HT-29 (cell line): ENCODE measurements at places on chromosomes 11 and 22.

DNA sequence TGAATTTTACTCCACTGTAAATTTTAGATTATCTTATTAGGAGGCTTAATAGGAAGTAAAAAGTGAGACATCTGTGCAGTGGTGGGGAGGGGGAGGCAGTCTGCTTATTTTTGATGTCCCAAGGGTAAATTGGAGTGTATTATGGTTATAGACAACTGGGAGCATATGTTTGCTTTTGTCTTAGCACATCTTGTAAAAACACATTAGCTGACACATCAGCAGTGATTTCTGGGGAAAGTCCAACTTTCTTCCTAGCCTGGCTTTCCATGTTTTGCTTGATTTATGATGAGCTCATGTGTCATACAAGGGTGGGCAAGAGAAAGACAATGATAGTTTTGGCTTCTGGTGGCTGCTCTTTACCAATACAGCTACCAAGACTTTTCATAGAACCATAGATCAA lies 4.0 kb downstream of the ANO3 start:
- DNase-seq: peak; percentile 60

DNA sequence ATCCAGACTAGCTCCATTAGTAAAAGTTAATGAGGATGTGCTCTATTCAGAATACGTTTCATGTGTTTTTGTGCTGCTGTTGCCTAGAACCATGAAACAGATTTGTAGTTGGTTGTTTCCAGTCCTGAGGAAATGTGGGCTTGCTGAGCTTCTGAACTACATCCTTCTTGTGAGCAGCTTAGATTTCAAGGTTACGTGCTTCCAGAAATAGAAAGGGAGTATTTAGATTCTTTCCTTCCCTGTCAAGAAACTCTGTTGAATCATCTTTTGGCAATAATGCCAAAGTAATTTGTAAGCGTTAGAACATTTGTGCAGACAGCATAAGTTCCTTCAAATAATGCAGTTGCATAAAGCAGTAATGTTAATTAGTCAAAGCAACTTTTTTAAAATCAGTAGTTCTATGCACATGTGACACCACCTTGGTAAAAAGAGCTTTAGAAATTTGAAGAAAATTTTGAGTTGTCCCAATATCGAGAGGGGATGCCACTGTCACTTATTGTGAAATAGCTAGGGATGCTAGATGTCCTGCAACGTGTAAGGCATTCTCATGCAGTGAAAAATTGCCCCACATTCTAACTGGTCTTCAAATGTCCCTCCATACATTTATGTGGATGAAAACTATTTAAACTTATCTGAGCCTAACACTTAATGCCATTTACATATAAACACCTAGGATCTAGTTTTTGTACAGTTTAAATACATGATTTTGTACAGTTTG lies 169.6 kb downstream of the ETS1 start:
- DNase-seq: no peak

- no peak for DNase-seq
These were observed 20.8 kb downstream of the XRCC6 start for GRCh38 chr22:41641854-41642253.

- DNase-seq: no peak
These were observed 80.8 kb downstream of the HORMAD2 start for GRCh38 chr22:30161051-30161469.

GRCh38 chr11:24239930-24240329 lies 256.9 kb upstream of the LUZP2 start:
- DNase-seq: no peak

DNA sequence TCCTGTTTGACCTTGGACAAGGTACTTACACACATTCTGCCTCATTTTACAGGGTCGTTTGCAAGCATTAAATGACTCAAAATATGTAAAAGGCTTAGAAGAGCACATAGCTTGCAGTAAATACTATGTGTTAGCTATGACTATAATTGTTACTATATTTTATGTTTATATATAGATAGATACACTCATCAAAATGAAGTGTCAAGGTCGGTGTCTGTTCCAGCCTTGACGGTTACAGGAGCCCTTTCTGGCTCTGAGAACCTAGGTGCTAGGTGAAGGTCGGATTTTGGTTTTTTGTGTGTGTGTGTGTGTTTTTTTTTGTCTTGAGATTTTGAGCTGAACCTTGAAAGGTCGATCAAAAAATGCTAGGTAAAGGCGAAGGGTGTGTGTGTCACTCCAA lies 24.5 kb upstream of the LIMK2 start:
- DNase-seq: no peak

GRCh38 chr22:37894939-37895670 lies 11.0 kb upstream of the MICALL1 start:
- peak; percentile 42 for DNase-seq
